ENCODE measurements at places on chromosomes 2 and 18.

GRCh38 chr2:196160101-196160500 lies 11.3 kb downstream of the STK17B start:
- no peak for DNase-seq

- DNase-seq = no peak
Measured at GRCh38 chr18:57921708-57922107, 118.6 kb upstream of the ATP8B1 start.

- DNase-seq = no peak
Measured at GRCh38 chr2:217228732-217229131, 368.9 kb upstream of the TNP1 start.

DNA sequence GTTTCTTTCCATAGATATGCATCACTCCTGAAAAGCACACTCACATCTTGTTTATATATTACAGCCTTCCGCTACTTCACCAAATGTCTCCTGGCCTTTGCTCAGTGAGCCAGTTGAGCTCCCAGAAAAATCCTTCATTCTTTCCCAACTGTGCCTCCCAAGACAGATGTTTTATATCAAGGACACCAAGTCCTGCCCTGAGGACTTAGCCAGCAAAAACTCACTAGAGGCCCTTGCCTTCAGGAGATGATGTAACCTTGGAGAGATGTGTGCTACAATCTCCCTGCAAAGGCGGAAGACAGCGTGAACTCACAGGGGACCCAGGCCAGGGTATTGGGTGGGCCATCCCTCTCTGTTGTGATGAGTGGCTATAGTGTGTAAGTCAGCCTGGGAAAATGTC lies 86.1 kb upstream of the CTAGE1 start:
- no peak for DNase-seq

DNA sequence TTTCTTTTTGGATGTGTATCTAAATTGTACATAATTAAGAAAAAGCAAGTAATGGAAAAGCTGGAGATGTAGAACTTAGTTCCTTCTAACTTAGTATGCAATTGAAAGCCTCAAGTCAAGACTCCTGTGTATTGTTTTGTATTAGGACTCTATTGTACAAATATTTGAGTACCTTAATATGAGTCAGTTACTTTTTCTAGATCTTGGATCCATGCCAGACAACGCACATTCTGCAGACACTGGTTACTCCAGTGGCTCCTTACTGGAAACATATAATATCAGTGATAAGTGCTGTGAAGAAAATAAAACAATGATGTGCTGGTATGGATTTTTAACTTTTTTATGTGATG lies 1.5 kb downstream of the SLC39A10 start:
- DNase-seq = no peak

DNA sequence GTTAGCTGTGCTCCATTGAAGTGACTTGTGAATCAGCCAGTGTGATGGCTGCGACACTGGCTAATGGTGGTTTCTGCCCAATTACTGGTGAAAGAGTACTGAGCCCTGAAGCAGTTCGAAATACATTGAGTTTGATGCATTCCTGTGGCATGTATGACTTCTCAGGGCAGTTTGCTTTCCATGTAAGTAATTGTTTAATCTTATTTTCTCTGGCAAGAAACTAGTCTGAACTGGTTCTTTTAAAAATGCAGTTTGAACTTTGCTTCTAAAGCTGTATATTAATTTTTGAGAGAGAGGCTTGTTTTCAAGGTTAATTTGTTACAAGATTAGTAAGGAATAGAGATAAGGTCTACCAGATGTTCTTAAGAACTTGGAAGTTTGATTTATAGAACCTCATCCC lies 46.7 kb downstream of the GLS start:
- DNase-seq = no peak
